CD8-positive, alpha-beta T cell (primary cell): ENCODE measurements at places on chromosomes 7 and 10.

- DNase-seq: no peak
Measured at GRCh38 chr7:36430186-36430585, 40.5 kb downstream of the ANLN start.

DNA sequence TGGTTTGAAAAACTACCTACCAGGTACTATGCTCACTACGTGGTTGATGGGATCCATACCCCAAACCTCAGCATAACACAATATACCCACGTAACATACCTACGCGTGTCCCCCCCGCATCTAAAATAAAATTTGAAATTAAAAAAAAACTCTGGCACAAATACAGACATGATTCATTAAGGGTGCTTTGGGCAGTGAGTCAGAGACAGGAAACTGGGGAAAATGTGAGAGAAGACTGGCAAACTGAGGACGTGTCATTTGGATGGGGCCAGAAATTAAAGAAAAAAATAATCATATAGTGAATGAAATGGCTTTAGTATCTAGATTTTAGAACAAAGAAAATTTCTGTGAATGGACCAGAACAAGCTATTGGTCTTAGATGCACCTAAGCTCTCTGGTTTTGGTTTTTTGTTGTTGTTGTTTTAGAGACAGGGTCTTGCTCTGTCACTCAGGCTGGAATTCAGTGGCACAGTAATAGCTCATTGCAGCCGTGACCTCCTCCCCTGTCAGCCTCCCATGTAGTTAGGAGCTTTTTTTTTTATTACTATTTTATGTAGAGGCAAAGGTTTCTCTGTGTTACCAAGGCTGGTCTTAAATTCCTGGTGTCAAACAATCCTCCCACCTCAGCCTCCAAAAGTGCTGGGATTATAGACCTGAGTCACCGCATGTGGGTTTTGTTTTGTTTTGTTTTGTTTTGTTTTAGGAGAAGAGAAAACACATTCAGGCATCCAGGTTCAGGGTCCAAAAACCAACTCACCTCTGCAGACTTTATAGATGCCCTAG lies 5.9 kb upstream of the PRSS58 start:
- no peak for DNase-seq

DNA sequence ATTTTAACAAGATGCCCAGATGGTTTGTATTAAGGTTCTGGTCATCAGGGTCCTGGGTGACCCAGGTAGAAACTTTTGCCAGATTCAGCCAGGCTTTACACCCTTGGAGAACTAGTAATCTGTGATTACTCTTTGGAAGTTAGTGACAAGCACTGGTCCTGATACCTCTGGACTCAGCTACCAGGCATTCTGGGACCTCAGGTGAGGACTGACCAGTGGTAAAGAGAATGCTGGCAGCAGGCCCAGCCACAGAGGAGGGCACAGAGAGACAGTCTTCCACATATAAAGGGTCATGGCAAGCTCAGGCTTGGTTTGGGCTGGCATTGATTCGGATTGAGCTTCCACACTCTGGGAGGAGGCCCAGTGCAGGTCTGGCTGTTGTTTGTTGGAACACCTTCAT lies 112.0 kb upstream of the CHST15 start:
- no peak for DNase-seq

GRCh38 chr10:33260403-33261149 lies 73.9 kb downstream of the NRP1 start:
- DNase-seq: no peak

GRCh38 chr7:26185844-26186180 lies 14.7 kb downstream of the HNRNPA2B1 start:
- DNase-seq: no peak

- DNase-seq: no peak
Measured at GRCh38 chr10:31288001-31288400, 31.0 kb upstream of the ZEB1 start.

DNA sequence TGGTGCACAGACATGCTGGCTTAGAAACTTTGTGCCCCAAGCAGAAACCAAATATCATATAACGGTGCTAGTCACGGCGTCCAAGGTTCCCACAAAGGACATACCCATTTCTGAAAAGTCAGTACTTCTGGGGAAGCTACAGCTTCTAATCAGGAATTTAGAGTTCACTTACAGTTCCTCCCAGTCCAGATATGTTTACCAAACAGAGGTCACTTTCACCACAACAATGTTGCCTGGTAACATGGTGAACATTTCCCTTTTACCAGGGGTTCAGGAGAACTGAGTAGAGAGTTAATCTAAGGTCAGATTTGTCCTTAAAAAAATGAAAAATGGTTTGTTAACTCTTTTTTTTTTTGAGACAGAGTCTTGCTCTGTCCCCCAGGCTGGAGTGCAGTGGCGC lies 265.9 kb upstream of the MKLN1 start:
- no peak for DNase-seq

DNA sequence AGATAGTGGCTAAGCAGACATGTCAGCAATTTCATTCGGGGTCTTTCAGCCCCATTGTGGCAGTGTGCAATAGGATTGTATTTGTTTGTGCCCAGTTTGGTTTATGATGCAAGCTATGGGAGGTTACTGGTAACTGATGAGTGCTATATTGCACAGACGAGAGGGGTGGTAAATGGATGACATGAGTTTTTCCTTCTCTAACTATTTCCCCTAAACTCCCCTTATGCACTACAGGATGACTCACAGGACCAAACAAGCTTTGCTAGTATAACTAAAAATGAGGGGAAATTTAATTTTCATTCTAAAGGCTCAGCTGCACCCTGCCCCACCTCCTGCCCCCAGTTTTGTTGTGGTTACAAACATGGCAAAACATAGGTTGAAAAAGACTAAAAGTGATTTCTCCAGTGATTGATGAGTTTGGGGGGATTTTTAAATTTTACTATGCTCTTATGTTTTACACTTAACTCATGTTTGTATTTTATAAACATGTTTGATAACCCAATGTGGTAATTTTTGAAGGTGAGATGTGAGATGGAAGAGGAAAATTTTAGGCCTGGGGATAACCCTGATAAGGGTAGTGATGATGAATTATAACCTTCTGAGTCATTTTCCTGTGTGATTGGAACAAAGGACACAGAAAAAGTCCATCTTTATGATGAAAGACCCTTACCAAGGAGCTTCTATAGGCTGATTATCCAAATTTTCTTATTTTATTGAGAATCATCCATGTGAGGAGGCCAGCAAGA lies 60.8 kb upstream of the NAMPT start:
- DNase-seq: no peak

DNA sequence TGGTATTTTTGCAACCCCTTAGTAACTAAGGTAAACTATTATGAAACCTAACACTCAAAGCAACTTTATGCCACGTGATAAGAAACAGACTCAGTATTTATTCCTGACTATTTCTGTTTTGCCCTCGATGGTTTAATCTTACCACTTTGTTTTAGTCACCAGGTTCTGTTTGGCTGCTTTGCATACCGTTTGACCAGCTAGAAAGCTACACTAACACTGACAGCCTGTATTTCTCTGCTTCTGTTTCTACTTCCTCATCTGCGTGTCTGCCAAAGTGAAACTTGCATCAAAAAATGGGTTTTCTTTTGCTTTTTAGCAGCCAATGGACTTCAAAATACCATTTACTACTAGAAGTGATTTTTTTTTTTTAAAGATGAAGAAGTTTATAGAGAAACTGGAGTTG lies 802.5 kb downstream of the GRM8 start:
- no peak for DNase-seq

DNA sequence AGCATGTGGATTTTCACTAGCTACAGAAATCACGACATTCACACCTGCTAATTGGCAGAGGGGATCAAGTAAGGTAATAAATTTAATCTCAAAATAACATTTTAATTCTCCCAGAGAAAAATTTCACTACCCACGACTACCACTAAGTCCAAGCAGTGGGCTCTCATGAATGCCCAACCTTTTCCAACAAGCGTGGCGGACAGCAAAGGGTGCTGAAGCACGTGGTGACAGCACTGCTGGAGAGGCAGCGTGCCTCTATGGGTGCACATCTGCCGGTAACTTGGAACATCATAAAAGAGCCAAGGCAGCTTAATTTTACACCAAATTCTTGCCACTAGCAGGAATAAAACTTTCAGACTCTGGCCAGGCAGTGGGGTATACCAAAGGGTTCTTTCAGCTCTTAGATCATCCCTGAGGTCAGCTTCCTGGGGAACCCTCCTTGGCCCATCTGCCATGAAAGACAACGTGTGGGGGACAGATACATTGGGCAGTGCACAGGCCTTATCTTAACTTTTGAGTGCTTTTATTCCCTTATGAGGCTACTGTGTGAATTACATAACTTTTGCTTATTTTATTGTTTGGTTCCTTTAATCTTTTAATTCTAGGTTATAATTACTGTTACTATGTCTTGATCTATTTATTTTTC lies 206.7 kb upstream of the KCTD7 start:
- DNase-seq: no peak

DNA sequence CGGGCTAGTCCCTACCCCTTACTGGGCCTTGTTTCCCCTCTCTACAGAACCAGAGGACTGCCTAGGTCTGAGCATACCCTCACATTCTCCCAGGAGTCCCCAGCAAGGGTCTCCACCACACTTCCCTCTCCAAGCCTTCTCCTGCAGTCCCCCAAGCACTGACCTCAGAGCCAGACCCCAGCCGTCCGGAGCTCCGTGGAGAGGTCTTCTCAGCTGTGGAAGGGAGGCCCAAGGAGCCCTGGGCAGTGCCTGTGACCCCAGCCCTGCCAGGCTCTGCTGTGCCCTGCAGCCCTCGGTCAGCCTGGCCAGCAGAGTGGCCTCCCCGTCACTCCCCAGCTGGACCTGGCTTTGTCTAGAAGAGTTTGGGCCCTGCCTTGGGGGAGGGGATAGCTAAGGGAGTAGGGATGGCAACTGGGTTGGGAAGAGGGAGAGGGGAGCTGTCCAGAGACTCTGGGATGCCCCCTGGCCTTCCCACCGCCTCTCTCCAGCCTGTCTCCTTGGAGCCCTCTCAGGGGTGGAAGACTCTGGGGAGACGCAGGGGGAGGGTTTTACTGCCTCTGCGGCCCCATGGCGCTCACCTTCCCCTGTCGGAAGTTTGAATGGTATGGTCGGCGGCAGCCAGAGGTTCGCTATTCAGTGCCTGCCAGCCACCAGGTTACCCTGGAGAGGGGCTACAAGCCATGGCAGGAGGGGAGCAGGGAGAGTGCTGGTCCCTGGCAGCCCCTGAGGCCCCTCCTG lies at the start of gene C10orf105:
Gene C10orf105 (minus strand): TSS at position 315 of the 738 bp plus-strand sequence. CDS start 3,441 bp downstream, outside the sequence.
- DNase-seq: no peak

DNA sequence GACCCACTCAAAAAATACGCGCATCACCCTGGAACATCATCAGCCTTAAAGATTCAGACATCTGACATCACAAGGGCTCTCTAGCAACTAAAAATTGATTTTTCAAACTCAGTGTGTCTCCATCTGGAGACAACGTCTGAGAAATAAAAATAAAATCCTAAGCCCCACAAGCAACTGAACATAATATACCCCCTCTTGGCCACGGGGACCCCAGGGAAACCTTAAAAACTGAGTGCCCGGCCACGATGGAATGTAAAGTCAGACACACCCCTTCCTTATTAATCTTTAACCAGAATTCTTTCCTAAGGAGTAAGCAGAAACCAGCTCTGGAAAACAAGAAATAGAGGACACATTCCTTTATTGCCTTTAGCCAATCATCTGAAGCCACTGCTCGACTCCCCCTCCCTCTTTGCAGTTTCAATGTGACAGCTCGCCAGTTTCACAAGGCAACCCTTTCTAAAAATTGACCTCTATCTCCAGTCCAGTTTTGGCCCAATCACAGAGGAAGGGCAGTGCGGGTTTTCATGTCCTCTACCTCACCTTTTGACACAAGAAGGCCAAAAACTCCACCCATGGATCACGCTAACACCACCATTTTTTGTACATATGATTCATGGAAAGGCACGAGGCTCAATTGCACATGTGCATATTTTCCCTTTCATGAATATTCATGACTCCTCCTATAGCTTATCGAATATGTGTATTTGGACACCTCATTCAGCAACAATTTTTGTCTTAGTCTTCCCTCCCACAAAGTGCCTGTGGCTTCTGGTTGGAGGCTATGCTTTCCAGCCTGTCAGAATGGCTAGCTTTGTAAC lies 24.2 kb downstream of the IFIT3 start:
- DNase-seq: no peak

DNA sequence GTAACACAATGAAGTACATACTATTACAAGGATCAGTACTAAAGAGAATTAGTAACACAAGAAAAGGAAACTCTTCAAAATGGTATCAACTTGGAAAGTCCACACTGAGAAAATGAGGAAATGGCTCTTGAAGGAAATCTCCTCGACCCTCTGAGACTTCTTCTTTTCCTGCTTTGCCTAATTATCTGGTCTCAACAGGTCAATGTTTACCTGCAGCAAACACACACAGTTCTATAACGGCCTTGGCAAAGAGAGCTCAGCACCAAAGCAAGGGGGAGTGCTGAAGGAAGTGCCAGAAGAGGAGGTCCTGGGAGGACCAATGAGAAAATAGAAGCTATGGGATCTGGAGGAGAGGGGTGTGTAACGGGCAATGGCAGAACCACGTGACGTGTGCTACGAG lies 21.9 kb downstream of the CHCHD3 start:
- no peak for DNase-seq

GRCh38 chr10:16822027-16822426 lies 4.8 kb upstream of the RSU1 start:
- DNase-seq: no peak

GRCh38 chr7:45685619-45686240 lies 111.6 kb downstream of the ADCY1 start:
- DNase-seq: no peak

DNA sequence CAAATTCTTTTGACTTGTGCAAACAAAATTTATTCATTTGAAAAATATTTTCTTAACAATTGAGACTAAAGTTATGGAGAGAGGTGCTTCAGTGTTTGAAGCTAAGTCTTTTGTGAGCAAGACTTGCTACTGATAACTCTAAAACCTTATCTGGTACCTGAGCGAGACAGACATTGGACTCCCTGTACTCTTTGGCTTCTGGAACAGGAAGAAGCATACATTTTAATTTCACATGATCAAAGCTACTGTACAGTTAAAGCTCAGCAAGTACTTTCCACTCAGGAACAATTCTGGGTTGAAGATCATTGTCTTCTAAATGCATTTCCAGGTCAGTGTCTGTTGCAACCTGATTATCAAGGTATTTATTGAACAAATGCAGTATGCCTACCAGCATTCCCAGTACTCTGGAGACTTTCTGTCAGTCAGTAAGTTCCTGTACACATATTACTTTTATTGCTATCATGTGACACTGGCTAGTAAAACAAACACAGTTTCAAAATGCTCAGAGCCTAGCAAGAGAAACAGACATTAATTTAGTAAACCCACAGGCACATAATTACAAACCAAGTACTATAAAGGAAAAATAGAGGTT lies 42.4 kb downstream of the CABCOCO1 start:
- DNase-seq: no peak

GRCh38 chr10:128337860-128338378 lies 211.7 kb upstream of the MKI67 start:
- DNase-seq: no peak

- DNase-seq: no peak
Measured at GRCh38 chr7:12436896-12437535, 33.4 kb upstream of the VWDE start.

GRCh38 chr7:124940306-124940705 lies 10.7 kb upstream of the POT1 start:
- no peak for DNase-seq

GRCh38 chr7:155531681-155532080 lies 14.7 kb downstream of the CNPY1 start:
- no peak for DNase-seq
